ENCODE measurements at places on chromosomes 16 and 17.

DNA sequence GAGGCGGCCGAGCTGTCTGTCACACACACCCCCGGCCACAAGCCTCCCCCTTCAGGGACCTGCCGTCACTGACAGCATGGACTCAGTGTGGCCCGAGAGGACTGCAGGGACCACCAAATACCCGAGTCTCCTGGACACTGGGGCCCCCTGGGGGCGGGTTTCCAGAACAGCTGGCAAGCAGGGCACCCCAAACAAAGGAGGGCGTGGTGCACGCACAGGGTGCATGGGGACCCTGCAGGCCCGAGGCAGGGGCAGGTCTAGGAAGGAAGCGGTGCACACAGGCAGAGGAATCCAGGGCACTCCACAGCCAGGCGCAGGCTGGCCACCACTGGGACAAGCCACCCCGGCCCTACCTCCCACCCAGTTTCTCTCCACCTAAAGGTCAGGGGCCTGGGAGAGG, 28.7 kb upstream of the ENPP7 start:
- DNase-seq: no peak

- no peak for DNase-seq
Measured at GRCh38 chr16:7185165-7185564, 147.5 kb upstream of the RBFOX1 start.

GRCh38 chr16:79381603-79382042, 218.9 kb downstream of the MAF start:
- no peak for DNase-seq

DNA sequence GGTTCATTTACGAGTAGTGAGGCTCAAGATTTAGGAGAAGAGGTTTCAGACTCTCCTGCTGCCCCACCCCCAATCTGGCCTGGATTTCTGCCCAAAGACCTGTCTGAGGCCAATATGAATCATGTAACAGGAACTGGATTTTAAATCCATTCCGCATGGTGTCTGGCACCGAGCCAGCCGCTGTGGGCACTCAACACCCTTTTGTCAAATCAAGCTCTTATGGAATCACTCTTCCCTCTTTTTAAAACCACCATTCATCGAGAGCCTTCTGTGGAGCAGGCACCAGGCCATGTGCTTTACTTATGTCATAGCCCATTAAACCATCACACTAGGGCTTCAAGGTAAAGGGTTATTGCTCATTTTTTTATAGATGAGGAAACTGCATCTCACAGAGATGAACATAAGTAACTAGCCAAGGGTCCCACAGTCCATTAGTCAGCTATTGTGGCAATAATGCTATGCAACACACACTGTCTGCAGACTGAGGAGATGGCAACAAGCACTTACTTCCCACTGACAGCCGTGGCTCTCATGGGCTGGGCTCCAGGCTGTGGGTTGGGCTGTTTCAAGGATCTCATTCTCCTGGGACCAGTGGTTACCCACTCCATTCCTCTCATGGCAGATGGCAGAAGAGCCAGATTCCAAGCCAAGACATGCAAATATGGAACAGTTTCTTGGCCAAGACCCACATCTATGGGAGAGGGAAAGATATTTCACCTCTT, 93.6 kb downstream of the WSCD1 start:
- no peak for DNase-seq

DNA sequence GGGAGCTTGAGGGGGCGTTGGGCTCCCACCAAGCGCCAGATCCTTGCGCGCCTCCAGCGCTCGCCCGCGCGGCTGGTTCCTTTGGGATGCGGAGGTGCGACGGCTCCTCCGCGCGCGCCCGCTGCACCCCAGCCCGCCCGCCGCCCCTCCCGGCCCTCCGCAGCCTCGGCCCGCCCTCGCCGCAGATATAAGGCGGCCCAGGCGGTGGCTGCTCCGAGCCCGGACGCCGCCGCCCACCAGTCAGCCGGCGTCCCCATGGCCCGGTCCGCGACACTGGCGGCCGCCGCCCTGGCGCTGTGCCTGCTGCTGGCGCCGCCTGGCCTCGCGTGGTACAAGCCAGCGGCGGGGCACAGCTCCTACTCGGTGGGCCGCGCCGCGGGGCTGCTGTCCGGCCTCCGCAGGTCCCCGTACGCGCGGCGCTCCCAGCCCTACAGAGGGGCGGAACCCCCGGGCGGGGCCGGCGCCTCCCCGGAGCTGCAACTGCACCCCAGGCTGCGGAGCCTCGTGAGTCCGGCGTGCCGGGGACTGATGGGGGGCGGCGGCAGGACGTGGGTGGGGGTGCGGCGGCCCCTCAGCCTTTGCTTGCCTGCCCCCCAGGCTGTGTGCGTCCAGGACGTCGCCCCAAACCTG, at the start of gene NPB:
Gene NPB, plus strand, starts transcription at position 216 of the 630 bp plus-strand sequence. Its CDS starts 40 bp downstream, at position 256.
- DNase-seq: no peak
